ENCODE measurements at places on chromosomes 4 and X. TPM values are rescaled to one million over a fixed set of nuclear protein-coding genes. Genes with fewer than 3 reads are reported as not detected.

NSG1 gene
- total RNA-seq = 1.3 TPM

SUPT20HL2 gene
- total RNA-seq = 0.06 TPM

EGFL6 gene
- 20.2 TPM for total RNA-seq

DNAAF6 gene
- total RNA-seq = not detected

MAMLD1 gene
- 5.3 TPM for total RNA-seq

PPID gene
- total RNA-seq = 30.1 TPM

ELOVL6 gene
- 15.0 TPM for total RNA-seq

SPANXN4 gene
- total RNA-seq = not detected

AFF1 gene
- 63.3 TPM for total RNA-seq

All from metanephros (tissue), 2 donors.